ENCODE measurements at places on chromosomes 11 and 22.
A peak's percentile ranks its signal among the peaks of the same experiment; 100 is the strongest.

- DNase-seq: no peak
Measured at GRCh38 chr22:30347255-30347892, 9.3 kb downstream of the SF3A1 start.

GRCh38 chr11:105696000-105696399 is 86.1 kb downstream of the GRIA4 start:
- DNase-seq: no peak

- no peak for DNase-seq
Measured at GRCh38 chr11:8320076-8320475, 56.4 kb upstream of the LMO1 start.

DNA sequence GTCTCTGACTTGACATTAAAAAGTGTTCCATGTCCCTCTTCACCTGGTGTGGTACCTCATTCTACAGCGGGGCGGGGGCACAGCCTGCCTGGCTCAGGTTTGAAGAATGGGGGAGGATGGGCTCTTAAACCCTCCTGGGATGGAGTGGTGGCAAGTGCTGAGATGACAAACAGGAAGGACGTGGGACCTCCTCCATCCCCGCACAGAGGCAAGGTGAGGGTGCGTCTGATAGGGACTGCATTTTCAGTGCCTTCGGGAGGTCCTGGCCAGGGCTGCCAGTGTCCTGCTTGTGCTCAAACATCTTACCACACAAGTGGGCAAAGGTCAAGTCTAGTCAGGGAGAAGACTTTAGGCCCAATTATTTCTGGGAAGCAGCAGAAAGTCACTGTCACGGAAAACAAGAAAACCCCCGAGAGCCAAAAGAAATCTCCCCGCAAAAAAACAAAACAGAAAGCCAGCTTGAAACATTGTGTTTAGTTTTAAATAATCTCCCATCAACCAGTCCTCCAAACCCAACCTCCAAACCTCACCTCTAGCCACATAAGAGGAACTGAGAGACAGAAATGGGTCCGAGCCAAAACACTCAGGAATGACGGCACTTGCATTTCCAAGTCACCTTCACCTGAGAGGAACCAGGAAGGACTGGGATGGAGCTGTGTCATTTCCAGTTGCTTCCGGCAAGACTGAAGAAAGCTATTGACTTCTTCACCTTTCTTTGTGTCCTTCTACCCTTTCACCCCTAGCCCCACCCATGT is 966.5 kb downstream of the NTM start:
- DNase-seq: no peak

GRCh38 chr11:103676413-103676812 is 360.0 kb upstream of the DDI1 start:
- DNase-seq: no peak

- DNase-seq: no peak
Measured at GRCh38 chr11:128776069-128776423, 82.2 kb downstream of the FLI1 start.

DNA sequence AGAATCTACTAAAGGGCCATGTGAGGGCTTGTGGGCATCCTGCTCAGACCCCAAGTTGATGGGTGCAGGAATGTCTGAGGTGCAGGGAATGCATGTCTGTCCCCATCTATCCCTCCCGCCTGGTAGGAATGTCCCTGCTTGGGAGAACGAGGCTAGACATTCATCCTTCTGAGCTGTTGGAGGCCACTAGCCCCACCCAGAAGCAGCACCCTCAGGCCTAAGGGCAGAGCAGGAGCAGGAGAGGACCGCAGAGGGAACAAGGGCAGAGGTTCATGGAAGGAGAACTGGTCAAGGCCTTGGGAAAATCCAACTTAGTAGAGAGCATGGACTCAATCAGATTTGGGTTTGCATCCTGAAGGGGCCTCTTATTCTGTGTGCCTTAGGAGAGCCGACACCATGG is 22.1 kb upstream of the LMO1 start:
- DNase-seq: no peak

- DNase-seq: no peak
Measured at GRCh38 chr11:45616802-45617549, 48.4 kb downstream of the CHST1 start.

- DNase-seq: peak; percentile 63
Measured at GRCh38 chr22:30694171-30694639, 469 bp upstream of the OSBP2 start.

DNA sequence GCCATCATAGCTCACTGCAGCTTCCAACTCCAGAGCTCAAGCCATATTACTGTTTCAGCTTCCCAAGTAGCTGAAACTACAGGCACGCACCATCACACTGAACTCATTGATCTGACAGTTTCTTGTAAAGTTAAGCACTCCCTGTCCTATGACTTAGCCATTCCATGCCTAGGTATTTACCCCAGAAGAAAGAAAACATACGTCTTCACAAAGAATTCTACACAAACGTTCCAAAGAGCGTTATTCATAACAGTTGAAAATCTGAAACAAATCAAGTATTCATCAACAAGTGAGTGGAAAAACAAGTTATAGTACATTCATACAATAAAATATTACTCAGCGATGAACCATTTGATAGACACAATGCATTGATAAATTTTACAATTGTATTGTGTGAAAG is 7.8 kb upstream of the NLRP10 start:
- no peak for DNase-seq

DNA sequence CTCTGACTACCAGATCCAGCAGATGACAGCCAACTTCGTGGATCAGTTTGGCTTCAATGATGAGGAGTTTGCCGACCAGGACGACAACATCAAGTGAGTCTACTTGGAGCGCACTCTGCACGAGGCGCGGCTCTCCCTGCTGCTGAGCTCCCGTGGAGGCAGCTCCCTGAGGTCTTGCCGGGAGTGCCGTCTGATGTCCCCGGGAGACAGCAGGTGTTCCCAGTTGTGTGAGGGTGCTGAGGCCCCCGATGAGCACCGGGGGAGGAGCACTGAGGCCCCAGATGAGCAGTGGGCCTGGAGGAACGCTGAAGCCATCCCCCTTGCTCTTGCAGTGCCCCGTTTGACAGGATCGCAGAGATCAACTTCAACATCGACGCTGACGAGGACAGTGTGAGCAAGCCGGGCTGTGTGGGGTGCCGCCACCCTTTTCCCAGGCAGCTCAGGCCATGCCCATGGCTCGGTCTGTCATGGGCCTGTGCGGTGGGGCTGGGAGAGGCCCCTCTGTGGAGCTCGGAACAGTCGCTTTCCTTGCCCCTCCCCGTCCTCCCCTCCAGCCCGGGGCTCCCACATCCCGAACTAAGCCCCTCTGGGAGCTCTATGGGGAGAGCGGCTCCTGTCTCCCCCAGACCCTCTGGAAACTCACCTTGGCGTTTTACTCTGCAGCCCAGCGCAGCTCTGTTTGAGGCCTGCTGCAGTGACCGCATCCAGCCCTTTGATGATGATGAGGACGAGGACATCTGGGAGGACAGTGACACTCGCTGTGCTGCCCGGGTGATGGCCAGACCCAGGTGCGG is 37.1 kb downstream of the SBF1 start:
- no peak for DNase-seq

DNA sequence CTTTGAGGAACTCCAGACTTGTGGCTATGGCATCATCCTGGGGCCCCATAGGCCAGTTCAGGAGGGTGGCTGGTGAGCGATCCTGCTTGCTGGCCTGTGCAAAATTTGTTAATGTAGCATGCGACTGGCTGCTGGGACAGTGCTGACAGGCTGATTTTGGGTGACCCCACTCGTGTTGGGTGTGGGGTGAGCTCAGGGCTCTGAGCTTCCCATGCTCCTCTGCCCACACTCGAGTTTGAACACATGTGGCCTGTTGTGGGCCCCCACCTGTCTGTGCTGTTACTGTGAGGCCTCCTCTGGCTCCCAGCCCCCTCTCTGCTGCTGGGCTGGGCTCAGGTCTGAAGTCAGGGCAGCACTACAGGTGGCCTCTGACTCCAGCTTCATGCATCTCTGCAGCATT is 64.4 kb upstream of the MYEOV start:
- no peak for DNase-seq

DNA sequence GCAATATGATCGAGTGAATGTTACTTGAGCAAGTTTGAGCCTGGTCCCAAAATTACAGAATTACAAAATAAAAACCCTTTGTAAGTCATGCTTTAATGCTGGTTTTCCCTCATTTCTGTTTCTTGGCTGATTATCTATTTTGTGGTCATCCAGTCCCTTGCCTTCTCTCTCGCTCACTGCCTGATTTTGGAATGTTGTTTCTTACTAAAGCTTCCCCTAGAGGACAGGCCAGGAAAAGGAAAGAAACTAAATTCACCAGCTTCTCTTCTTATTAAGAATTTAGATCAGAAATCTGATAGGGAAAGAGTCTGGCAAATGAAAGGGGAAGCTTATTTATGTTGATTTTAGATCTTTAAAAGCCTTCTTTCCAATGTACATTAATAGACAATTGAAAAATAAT is 16.6 kb upstream of the BDNF start:
- no peak for DNase-seq

GRCh38 chr11:33835143-33835878 is 56.6 kb downstream of the LMO2 start:
- no peak for DNase-seq

DNA sequence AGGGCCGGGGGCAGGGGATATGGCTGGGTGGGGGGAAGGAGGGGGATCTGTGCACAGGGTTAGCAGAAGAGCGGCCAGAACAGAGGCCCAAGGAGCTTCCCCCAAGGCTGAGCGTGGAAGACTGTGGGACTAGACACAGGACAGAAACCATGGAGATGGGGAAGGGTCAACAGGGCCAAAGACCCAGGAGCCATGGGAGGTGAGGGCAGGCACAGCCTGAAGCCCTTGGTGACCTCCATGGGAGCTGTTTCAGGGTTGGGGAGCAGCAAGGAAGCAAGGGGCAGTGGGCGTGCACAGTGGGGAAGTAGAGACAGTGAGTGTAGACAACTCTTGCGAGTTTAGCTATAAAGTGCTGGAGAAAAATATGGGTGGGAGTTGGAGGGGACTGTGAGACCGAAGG is 56.6 kb downstream of the WNT11 start:
- DNase-seq: no peak

GRCh38 chr11:9251311-9251710 is 13.8 kb downstream of the DENND5A start:
- no peak for DNase-seq

DNA sequence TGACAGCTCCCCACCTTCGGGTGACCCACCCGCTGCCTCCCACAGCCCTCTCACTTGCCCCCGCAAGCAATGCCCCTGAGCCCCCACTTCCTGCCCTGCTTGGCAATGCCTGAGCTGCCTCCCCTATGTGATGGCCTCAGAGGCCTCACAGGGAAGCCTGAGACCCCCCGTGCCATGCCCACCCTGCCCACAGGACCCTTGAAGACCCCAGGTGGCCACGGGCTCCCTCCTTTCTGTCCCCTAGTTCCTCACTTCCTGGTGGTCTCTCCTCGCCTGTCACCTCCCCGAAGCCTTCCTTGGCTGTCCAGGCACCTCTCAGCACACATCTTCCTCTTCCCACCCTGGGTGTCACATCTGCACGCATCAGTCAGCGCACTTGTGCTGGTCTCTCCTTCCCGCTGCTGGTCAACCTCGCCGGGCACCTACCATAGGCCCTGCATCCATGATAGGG is 90.5 kb downstream of the BRD1 start:
- DNase-seq: no peak

DNA sequence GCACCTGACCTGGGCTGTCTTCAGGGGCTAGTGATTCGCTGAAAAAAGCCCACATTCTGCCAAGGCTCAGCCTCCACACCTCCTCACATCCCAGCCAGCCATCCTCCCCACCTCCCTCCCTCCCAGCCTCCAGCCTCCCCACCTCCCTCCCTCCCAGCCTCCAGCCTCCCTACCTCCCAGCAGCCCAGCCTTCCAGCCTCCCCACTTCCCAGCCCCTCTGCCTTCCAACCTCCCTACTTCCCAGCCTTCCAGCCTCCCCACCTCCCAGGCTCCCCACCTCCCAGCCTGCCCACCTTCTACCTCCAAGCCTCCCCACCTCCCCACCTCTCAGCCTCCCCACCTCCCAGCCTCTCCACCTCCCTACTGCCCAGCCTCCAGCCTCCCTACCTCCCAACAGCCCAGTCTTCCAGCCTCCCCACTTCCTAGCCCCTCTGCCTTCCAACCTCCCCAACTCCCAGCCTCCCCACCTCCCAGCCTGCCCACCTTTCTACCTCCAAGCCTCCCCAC is 33.7 kb upstream of the TH start:
- DNase-seq: no peak

DNA sequence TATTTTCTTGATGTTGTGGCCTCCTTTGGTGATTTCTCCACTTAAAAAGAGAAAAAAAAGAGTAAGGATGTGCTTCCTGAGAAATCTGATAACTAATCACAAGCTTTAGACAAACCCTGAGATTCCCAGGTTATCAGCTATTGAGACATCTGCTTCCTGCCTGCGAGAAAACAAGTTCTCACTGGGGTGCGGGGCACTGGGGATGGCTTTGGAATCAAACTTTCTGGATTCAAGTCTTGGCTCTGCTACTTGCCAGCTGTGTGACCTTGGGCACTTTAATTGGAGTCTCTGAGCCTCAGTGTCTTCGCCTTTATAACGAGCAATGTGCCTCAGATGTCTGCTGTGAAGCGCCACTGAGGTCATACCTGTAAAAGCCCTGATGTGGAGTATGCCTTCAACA is 152.5 kb upstream of the NAV2 start:
- DNase-seq: no peak

GRCh38 chr11:129770993-129771392 is 44.7 kb upstream of the TMEM45B start:
- no peak for DNase-seq

GRCh38 chr11:101915791-101916291 is 481 bp downstream of the ANGPTL5 start:
- no peak for DNase-seq

GRCh38 chr22:29072193-29072978 is 449 bp upstream of the KREMEN1 start:
- DNase-seq: peak; percentile 89

- peak; percentile 22 for DNase-seq
Measured at GRCh38 chr11:10303558-10304363, 1.1 kb upstream of the ADM start.

GRCh38 chr11:18987454-18988231 is 48.4 kb upstream of the MRGPRX1 start:
- no peak for DNase-seq

Data from nephron progenitor cell (in vitro differentiated cells).